T-helper 17 cell (primary cell): ENCODE measurements at places on chromosomes 5 and 9.

GRCh38 chr5:132591145-132591544 is 34.4 kb downstream of the RAD50 start:
- no peak overlapping the region for H3K4me3 ChIP-seq
- H3K4me1 ChIP-seq: peaks cover 5% of the 10 kb centered on the region
- no peak overlapping the region for H3K27ac ChIP-seq
- H3K36me3 ChIP-seq: peaks cover 10% of the 10 kb centered on the region
- no peak for DNase-seq

GRCh38 chr5:54390539-54391031 is 64.9 kb upstream of the HSPB3 start:
- peaks cover 26% of the 10 kb centered on the region for H3K27me3 ChIP-seq
- no peaks in the 10 kb centered on the region for H3K4me1 ChIP-seq
- DNase-seq: no peak
- H3K36me3 ChIP-seq: no peaks in the 10 kb centered on the region

DNA sequence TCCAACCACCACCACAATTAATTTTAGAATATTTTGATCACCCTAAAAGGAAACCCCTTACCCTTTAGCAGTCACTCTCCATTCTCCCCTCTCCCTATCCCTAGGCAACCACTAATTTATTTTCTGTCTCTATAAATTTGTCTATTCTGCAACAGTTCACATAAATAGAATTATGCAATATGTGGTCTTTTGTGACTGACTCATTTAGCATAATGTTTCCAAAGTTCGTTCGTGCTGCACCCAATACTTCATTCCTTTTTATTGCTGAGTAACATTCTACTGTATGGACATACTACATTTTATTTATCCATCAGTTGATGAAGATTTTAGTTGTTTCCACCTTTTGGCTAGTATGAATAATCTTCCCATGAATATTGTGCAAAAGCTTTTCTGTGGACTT is 18.2 kb upstream of the CDC20B start:
- no peak overlapping the region for H3K4me3 ChIP-seq
- no peak overlapping the region for H3K27ac ChIP-seq
- DNase-seq: no peak
- no peaks in the 10 kb centered on the region for H3K36me3 ChIP-seq

DNA sequence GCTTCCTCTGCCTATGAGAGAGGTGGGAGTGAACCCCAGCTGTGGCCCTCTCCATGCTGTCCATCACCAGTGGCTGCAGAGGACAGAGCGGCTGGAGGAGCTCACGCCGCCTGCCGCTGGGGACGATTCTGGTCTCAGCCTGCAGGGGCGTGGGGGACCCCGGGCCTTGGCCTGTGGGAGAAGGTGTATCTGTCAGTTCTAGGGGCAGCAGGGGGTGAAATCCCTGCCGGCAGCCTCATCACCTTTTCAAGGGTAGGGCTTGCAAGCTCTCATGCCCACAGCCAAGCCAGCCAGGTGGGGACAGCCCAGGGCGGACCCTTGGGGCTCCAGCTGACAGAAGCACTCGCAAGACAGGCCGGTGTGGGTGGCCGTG is 80.2 kb downstream of the TSPAN17 start:
- H3K27ac ChIP-seq: no peak overlapping the region
- no peak overlapping the region for H3K4me3 ChIP-seq
- H3K36me3 ChIP-seq: peaks cover 7% of the 10 kb centered on the region
- peaks cover 11% of the 10 kb centered on the region for H3K4me1 ChIP-seq
- peaks cover 75% of the 10 kb centered on the region for H3K27me3 ChIP-seq
- DNase-seq: no peak

DNA sequence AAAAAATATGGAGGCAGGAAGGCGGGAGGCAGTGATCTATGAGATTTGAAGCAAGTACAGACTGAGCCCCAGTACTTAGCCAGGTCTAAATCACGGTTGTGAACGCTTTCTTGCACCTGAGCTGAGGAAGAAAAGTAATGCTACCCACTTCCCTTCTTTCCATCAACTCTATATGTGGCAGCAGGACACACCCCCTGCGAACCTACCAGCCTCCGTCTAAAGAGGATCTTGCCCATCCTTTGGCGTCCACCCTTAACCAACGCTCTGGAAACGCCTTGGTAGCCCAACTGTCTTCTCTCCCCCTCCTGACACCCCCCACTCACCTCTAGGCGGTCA is 545 bp downstream of the HMGCS1 start:
- peaks cover 16% of the 10 kb centered on the region for H3K27me3 ChIP-seq
- H3K27ac ChIP-seq: peak overlapping the region; percentile 91
- H3K4me1 ChIP-seq: peaks cover 29% of the 10 kb centered on the region
- H3K36me3 ChIP-seq: peaks cover 4% of the 10 kb centered on the region
- DNase-seq: no peak

DNA sequence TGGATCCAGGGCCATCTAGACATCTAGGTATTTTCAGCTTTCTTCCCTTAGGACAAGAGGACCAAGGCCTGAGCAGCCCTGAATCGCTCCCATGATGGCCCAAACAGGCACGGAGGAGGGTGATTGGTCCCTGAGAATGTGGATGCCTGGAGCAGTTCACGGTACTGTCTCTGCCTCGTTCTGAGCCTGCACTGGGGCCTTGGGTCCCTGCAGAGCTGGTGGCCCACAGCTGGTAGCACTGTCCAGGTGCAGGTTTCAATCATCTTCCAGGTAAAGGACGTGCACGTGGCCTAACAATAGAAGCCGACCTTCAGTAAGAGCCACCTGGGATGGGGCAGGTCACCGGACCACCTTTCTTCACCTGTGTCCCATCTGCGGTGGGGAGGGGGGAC is 19.4 kb upstream of the FCN1 start:
- H3K27me3 ChIP-seq: peaks cover 34% of the 10 kb centered on the region
- no peaks in the 10 kb centered on the region for H3K36me3 ChIP-seq
- H3K4me3 ChIP-seq: no peak overlapping the region
- H3K4me1 ChIP-seq: no peaks in the 10 kb centered on the region
- DNase-seq: no peak

- no peak overlapping the region for H3K27ac ChIP-seq
- H3K36me3 ChIP-seq: no peaks in the 10 kb centered on the region
- no peak for DNase-seq
- no peaks in the 10 kb centered on the region for H3K27me3 ChIP-seq
- H3K4me1 ChIP-seq: peaks cover 6% of the 10 kb centered on the region
Observed at GRCh38 chr9:126886034-126886822, 25.8 kb downstream of the ZBTB34 start.

DNA sequence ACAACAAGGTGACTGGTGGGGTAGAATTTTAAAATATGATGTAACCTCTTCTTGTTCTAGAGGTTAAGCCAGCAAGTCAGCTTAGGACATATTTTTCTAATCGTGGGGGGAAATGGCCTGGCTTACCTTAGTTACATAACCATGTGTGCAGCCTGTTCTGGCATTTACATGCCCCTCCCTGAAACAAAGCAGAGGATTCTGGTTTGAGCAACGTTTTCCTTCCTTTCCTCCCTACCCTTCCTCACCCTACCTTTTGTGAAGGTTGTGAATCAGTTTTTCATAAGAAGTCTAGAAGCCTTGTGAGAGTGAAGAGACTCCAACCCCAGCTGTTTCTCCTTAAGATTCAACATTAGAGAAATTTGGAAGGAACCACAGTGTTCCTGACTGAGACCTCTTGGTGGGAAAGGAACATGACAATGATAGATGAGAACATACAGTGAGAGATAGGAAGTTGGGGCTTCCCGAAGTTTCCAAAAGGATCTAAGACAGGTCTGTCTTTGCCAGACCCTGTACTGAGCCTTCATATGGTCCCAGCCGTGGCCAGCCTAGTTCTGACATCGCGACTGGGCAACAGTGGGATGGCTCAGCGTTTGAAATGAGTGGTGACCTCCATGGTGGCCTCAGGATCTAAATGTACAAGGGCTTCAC is 365.2 kb downstream of the SPATA31D1 start:
- no peak overlapping the region for H3K4me3 ChIP-seq
- H3K27me3 ChIP-seq: no peaks in the 10 kb centered on the region
- H3K4me1 ChIP-seq: no peaks in the 10 kb centered on the region
- H3K27ac ChIP-seq: no peak overlapping the region
- no peaks in the 10 kb centered on the region for H3K36me3 ChIP-seq
- DNase-seq: no peak

- H3K4me1 ChIP-seq: peaks cover 2% of the 10 kb centered on the region
- no peak overlapping the region for H3K4me3 ChIP-seq
- DNase-seq: no peak
- H3K27ac ChIP-seq: no peak overlapping the region
- peaks cover 5% of the 10 kb centered on the region for H3K36me3 ChIP-seq
Observed at GRCh38 chr9:111431684-111432083, 52.5 kb downstream of the ECPAS start.

DNA sequence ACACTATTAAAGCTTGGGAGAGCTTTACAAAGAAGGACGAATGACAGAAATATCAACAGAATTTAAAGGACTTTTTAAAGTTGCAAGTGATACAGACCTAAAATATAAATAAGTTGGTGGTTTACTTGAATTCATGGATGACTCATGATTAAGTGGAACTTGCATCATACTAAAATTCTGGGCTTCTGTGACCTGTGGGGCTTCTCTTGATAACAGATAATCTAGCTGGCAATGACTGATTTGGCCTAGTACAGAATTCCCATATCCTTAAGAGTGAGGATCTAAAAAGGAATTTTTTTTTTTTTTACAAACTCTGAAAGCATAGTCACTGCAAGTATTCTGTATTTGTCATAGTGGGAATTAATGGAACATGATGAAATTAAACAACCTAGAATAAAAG is 543.7 kb upstream of the SGCD start:
- H3K36me3 ChIP-seq: no peaks in the 10 kb centered on the region
- H3K4me3 ChIP-seq: no peak overlapping the region
- no peak overlapping the region for H3K27ac ChIP-seq
- DNase-seq: no peak
- peaks cover 4% of the 10 kb centered on the region for H3K27me3 ChIP-seq

DNA sequence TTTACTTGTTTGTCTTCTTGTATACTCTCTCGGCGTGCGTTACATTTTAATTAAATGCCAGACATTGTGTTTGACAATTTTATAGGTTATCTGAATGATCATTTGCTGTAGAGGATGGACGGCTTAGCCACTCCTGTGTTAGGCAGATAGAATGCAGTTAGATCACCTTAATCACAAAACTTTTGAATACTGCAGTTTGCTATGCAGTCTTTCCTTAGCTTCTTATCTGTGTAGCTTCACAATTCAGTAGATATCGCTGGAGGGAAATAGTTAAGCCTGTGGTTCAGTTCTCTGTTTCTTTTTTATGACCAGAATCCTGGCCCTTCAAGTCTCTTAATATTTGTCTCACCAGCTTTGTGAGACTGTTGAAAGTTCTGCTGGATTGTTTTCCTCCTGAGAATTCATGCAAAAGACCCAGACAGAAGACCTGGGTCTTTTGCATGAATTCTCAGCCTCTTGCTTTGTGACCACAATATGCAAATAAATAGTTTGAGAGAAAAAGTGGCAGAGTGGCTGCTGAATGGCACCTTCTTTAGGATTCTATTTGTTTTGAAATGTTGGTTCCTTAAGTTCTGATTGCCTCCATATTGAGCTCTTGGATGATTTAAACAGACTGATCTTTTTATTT is 40.2 kb downstream of the RASA1 start:
- no peak for DNase-seq
- peaks cover 42% of the 10 kb centered on the region for H3K4me1 ChIP-seq
- no peaks in the 10 kb centered on the region for H3K27me3 ChIP-seq
- no peak overlapping the region for H3K27ac ChIP-seq

DNA sequence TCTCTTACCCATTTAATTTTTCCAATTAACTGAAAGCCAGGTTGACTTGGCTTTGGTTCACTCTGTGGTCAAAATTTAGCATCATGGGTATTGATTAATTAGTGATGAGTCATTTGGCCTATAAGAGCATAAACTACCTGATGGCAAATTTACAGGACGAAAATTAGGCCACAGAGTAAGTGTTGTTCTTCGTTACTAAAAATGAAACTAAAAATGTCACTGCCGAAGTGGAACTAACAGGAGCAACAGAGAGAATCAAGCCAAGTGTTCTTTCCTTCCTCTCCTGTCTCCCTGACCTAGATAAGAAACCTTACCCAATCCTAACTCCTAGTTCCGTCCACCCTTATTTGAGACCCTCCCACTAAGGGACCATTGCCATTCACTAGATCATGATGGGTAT is 176.9 kb downstream of the RAB3C start:
- peaks cover 5% of the 10 kb centered on the region for H3K27me3 ChIP-seq
- peaks cover 32% of the 10 kb centered on the region for H3K4me1 ChIP-seq
- DNase-seq: no peak
- H3K27ac ChIP-seq: peak overlapping the region; percentile 93

DNA sequence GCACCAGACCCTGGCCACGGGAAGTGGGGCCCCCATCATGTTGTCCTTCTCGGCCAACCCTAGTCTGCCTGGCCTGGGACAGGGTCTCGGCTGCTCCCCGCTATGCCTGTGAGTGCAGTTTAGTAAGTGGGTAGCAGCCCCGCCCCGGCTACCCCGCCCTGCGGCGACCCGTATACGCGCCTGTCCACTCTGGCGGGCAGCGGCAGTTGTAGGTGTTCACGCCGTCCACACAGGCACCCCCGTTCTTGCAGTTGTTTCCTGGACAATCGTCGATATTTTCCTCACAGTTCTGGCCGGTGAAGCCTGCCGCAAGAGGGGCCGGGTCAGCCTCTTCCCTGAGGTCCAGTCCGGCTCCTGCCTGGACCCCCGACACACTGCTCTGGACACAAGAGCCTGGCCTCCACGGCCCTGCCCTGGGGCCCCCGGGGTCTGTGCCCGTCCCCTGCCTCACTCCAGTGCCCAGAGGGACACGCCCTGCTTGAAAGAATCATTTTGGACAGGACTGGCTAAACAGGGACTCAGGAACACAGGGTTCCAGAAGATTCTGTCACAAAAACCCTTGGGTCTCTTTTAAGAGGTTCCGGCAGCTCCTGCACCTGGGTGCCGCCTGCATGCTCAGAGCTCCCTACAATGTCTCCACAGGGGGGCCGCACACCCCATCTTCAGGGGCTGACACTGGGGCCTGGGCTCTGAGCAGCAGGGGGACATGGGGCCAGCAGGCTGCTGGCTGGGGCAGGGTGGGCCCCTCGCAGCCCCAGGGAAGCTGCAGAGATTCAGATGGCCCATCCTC is 26.4 kb downstream of the NOTCH1 start:
- H3K27me3 ChIP-seq: no peaks in the 10 kb centered on the region
- no peaks in the 10 kb centered on the region for H3K36me3 ChIP-seq
- no peak overlapping the region for H3K27ac ChIP-seq
- no peak overlapping the region for H3K4me3 ChIP-seq
- H3K4me1 ChIP-seq: peaks cover 2% of the 10 kb centered on the region

- peak overlapping the region; percentile 99 for H3K27ac ChIP-seq
- H3K36me3 ChIP-seq: peaks cover 13% of the 10 kb centered on the region
- H3K27me3 ChIP-seq: no peaks in the 10 kb centered on the region
- H3K4me3 ChIP-seq: peak overlapping the region; percentile 100
Observed at GRCh38 chr5:157571357-157571827, 4.2 kb downstream of the ADAM19 start.

DNA sequence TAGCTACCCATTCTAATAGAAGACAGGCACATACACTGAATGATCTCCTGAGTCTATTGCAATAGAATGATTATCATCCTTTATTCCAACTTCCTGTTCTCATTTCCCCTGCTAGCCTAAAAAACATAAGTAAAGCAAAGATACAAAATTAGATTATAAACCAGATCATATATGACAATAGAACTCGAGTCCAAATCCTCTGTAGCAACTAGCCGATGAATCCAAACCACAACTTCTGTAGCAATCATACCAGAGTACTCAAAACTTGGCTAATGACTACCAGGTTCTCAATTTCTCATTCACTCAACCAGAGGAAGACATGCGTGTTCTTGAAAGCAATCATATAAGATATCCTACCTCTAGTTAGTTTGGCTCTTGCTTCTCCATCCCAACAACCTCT is 622.1 kb downstream of the PSAT1 start:
- H3K36me3 ChIP-seq: no peaks in the 10 kb centered on the region
- H3K4me1 ChIP-seq: no peaks in the 10 kb centered on the region
- no peaks in the 10 kb centered on the region for H3K27me3 ChIP-seq
